ENCODE measurements at places on chromosomes 13 and 19.

DNA sequence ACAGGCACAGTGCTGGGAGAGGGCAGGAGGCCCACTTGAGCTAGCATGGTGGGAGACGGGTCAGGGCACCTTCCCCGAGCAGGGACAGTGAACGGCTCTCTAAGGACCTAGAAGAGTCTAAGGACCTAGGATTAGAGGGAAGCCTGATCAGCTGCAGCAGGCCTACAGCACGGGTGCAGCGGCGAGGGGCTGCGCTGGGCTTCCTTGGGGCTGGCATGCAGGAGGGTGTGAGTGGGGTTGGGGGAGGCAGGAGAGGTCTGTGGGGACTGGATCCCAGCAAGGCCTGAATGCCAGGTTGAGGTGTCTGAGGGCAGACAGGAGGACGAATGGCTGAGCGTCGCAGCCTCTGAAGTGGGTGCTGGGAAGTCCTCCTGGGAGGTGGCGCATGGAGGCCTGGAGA, 3.6 kb downstream of the SCAF1 start:
- DNase-seq: no peak

DNA sequence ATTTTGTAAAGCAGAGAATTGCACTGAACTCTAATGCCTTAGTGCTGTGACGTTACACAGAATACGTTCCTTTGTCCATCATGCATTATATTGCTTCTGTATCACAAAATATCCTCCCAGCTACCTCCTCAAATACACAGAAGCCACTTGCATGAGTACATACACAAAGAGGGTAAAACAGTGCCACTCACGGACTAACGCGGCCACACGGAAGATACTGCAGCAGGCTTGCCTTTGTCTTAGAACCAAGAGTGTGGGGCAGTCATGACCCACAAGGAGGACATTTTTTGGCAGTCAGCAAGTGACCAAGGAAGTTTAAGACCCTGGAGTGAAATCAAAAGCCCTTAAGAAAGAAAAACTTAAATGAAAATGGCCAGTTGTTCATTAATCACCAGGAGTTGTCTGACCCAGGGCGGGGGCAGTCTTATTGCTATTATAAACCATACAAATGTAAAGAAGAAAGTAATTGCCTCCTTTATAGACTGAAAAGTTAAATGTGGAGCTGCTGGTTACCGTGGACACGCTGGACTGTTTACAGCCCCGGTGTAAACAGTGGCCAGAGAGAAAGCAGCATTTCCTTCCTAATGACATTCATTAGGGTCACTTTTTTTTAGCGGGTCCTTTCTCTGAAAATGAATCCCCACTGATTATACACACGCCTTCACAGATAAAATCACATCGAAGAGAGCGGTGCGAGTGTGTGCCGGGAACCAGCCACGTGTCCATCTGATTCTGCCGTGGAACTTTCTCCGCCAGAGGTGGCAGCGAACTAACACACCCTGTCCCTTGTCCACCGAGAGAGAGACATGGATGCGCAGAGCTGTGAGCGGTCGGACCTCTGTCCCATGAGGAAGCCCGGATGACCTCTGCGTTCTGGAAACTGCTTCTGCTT, 66.8 kb downstream of the SOX1 start:
- no peak for DNase-seq

DNA sequence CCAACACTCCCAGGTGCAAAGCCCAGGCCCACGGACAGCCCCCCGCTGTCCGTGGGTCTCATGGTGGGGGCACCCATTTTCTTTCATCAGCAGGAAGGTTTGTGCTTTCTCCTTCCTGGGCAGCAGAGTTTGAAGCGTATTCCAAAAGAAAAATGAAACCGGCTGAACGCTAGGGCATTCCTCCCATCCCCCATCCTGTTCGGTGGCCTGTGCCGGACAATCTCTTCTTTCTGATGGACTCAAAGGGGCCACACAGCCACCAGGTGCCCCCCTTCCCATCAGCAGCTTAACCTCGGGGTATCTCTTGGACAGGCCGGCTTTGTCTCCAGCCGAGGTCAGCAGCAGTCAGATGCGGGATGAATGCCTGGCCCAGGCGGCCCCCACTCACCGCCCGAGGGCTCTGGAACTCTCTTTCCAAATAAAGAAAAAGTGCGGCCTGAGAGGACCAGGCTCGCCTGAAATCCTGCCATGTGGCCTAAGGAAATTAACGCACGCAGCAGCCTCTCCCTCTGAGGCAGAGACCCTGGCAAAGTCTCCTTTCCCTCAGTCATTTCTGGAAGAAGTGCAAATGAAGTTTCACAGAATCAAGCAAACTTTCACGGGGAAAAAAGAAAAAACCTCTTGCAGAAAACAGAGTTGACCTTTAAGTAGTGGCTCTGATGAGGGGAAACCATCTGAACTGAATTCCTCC, 67.8 kb downstream of the RASA3 start:
- DNase-seq: no peak

GRCh38 chr19:51488491-51488890, 10.2 kb downstream of the CEACAM18 start:
- DNase-seq: no peak

DNA sequence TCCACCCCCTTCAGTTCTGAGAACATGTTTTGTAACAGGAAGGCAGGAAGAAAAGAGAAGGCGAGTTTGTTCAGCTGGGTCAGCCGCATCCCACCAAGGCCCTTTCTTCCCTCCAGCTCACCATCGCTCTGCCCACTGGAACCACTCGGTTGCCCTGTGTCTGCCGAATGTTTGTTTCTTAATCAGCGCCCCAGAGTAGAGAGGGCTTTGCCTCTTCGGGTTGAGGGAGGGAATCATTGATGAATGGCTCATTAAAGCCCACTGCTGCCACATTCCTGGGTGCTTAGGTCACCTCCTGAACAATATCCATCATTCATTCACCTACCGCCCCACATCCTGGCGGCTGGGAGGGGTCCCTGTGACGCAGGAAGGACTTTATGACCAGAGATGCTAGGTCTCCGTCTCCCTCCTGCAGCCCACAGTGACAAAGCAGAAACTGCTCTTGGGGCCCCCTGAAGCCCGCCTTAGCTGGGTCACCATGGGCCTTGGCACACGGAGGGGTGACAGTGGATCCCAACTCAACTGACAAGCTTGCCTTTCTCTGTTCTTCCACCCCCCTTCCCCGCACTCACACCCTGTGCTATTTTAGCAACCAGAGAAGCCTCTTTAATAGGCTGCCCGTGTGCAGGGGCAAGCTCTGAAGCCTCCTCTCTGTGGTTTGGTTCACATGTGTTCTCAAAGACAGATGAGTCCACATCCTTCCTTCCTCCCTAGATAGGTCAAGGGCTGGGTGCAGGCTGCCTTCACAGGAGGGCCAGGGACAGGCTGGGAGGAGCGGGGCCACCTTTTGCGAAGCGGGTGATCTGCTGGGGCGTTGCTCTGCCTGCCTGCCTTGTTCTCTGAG, 46.2 kb downstream of the ACTN4 start:
- DNase-seq: no peak

DNA sequence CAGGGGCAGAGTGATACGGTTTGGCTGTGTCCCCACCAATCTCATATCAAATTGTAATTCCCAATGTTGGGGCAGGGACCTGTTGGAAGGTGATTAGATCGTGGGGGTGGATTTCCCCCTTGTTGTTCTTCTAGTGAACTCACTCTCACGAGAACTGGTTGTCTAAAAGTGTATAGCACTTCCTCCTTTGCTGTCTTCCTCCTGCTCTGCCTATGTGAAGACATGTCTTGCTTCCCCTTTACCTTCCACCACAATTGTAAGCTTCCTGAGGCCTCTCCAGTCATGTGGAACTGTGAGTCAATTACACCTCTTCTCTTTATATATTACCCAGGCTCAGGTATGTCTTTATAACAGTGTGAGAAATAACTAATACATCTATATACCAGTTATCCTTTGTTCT, 706.4 kb upstream of the KLHL1 start:
- no peak for DNase-seq

DNA sequence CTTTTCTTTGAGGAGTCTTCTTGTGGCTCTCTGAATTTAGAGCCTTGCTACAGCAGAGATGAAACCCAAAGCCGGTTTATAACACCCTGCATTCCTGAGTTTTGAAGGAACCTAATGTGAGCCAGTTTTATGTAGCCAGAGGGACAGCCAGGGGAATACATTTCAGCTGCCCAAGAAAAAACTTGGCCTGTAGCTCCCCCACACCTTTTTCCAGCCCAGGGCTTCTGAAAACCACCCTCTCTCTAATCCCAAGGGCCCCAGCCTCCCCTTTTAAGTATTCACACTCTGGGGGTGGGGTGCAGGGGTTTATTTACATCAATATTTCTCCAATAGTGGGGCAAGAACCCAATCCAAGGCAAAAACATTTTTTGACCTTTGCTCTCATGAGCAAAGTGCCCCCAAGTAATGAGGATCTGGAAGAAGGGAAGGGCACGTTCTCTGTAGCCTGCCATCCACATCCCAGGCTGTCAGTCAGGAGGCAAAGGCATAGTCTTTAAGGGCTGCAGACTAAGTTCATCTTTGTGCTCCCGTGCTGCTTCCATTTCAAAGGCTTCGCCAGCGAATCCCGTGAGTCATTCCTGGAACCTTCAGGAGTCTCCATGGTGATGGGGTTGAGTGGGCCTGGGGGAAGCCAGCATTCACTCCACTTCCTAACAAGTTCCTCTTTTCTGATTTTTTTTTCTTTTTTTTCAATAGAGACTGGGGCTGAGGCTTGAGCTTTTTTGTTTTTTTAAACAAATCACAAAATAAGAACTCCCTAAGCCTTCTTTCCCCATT, 33.2 kb upstream of the MEDAG start:
- no peak for DNase-seq

GRCh38 chr19:42284591-42285341, 15.7 kb downstream of the CIC start:
- DNase-seq: no peak

- DNase-seq: no peak
Observed at GRCh38 chr13:87444135-87444534, 227.0 kb upstream of the SLITRK5 start.

DNA sequence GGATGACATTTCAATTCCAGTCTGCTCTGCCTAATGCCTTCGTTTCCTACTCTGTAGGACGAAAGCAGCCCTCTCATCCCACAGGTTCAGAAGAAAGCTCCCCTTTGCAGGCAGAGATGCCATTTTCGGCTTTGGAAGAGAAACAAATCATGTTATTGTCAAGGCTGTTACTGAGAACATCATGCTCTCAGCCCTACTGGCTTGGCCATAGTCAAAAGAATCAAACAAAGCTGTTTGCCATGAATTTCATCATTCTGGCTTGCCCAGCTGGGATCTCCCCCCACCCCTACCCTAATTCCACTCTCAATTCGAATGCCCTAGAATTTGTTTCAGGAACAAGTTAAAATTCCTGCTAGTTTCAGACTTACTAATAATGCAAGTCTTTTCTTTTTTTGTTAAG, 162.3 kb upstream of the SERP2 start:
- DNase-seq: no peak

DNA sequence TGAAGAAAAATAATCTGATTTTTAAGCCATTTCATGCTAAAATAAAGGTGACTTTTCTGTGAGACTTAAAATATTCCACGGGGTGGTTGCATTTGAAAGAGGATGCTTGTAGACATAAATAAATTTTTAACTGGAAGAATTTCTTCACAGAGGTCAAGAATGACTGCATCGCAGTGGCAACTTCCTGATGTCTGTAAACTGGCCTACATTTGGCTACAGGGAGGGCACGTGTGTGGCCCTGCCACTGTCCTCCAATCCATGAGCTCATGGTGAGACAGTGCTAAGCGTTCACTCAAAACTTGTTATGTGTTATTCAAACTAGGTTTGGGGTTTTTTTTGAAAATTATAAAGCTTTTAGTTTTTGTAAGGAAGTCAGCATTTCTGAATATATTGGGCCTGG, 1089.3 kb downstream of the EFNB2 start:
- DNase-seq: no peak

DNA sequence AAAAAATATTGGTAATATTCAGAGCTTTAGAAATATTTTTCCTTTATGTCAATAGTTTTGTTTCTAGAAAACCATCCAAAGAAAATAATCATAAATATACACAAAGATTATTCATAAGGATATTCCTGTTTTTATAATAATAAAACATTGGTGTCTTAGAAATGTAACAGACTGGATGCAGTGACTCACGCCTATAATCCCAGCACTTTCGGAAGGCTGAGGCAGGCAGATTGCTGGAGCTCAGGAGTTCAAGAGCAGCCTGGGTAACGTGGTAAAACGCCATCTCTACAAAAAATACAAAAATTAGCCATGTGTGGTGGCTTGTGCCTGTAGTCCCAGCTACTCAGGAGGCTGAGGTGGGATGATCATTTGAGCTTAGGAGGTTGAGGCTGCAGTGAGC, 106.8 kb downstream of the DHRS12 start:
- DNase-seq: no peak

DNA sequence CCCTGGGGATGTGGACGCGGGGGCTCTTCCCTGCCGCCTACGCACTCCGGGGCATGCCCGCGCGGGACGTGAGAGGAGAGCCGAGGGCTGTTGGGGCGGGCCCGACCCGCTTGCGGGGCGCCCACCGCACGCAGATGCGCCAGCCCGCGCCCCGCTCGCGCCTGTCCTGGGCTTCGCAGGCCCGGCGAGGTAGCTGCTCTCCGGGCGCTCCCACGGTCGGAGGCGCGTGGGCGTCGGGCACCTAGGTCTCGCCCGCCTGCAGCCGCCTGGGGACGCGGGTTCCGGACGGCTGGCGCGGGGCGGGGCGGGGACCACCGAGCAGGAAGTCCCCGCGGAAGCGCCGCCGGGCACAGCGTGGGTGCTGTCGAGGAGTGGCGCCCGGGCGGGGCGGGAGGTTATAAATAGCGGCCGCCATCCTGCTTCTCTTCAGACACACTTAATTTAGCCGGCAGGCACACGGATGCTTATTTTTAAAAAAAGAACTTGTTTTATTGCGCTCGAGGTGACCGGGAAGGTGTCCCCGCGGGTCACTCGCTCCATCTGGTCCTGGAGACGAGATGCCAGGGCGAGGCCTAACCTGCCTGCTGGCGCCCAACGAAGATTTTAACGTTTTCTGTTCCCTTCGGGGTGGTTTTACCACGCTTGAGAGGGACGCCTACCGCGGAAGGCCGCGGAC, 561 bp upstream of the GJA3 start:
- DNase-seq: no peak

GRCh38 chr19:15276620-15277215, 44.5 kb upstream of the EPHX3 start:
- DNase-seq: no peak

DNA sequence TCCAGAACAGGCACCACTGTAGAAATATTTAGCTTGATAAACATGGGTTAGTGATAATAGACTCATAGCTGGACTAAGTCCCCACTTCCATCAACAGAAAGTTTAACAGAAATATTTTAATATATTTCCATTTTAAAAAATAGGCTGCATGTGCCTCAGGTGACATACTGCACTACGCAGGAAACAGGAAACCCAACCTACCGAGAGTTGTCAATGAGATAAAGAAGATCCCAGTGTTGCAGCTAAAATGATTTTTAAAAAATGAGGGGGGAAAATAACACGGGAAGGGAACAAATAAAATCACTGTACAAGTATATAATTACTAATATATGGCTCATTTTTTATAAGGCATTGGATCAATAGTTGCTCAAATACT, 154.8 kb downstream of the TBC1D4 start:
- DNase-seq: no peak

GRCh38 chr19:18416778-18417249, 2.4 kb upstream of the SSBP4 start:
- peak; percentile 59 for DNase-seq

- no peak for DNase-seq
Observed at GRCh38 chr13:74574964-74575728, 440.9 kb upstream of the KLF12 start.

Measured in activated CD4-positive, alpha-beta T cell treated with anti-CD3 and anti-CD28 coated beads for 24 hours (primary cell).